ENCODE measurements at places on chromosomes 2 and 18.

GRCh38 chr2:17682098-17682857 lies 71.3 kb downstream of the SMC6 start:
- DNase-seq, result no peak

GRCh38 chr2:111715987-111716904 lies 167.7 kb downstream of the ANAPC1 start:
- DNase-seq, result no peak

- no peak for DNase-seq
Measured at GRCh38 chr2:86453836-86454235, 12.7 kb downstream of the KDM3A start.

- DNase-seq, result no peak
Measured at GRCh38 chr2:127048618-127048935, 58.4 kb downstream of the BIN1 start.

DNA sequence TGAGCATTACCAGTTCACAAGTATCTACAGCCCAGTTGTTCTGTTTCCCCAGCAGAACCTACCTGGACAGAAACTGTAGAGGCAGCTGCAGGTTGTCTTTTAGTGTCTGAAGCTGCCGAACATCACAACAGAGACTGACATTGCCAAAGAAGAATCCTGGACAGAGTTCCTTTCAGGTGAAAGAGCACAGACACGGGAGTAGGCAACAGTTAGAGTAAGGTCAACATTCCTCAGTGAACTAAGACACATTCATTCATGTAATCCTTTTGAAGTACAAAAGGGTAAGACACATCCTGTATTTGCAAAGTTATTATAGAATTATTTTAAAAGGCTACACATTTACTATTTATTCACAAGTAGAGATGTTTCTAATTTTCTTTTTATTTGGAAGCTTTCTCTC lies 14.3 kb downstream of the NPC1 start:
- DNase-seq, result no peak

DNA sequence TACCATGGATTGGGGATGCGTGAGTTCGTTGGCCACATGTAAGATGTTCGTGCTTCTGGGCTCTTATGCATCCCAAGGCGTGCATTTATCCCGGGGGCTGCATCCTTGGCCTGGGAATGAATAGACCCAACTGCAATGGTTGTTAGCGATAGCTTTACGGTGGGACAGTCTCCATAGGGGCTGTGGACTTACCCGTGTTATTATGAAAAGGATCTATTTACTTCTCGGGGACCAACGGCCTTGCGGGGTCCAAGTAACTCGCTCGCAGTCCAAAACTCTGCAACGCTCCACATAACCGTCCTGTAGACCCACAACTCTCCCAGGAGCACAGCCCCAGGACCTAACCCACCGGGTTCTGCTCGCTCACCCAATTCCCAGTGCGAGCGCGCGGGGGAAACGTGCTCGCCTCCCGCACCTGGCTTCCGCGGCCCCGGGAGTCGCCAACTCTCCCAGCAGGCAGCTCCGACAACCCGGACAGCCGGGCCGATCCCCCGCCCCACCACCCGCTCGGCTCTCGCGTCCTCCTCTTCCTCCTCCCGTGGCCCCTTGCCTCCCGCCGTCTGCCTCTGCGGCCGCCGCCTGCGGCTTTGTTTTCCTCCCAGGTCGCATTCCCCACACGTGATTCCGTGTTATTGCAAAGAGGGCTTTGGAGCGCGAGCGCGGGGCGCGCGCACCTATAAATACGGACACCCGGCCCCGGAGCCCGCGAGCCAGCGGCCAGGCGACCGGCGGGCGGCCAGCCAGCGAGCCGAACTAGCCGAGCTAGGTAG lies at the start of gene CABLES1:
CABLES1 (plus strand) TSS at position 706 of the 770 bp plus-strand sequence. CDS start 278 bp downstream, outside the sequence.
- peak; percentile 54 for DNase-seq

DNA sequence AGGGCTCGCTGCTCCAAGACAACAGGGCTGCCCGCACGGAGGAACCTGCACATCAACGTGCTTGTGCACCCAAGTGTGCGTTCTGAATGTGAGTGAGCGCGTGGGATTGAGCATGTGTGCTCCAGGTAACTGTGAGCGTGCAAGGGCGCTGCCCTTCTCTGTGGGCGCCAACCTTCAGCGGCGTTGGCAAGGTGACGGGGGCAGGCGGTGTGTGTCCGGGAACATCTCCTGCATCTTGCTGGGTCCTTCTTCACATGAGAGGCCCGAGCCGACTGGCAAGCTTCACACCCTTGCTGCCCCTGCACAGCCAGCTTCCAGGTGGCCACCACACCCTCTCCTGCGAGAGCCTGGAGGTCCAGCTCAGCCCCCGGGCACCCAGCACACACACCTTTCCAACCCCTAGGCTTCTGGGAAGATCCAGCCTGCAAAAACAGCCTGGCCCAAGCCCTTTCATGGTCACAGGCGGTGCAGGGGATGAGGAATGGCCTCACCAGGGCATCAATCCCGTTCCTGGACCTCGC lies 220.9 kb downstream of the HDAC4 start:
- no peak for DNase-seq
